Tibial nerve (tissue), 4 donors: ENCODE measurements at places on chromosomes 13 and 19. TPM values are rescaled to one million over a fixed set of nuclear protein-coding genes. Genes with fewer than 3 reads are reported as not detected.

GRCh38 chr19:2610637-2611482 lies 91.6 kb downstream of the GNG7 start:
- no peak overlapping the region for H3K27ac ChIP-seq
- no peaks in the 10 kb centered on the region for H3K36me3 ChIP-seq
- peak overlapping the region; percentile 54 for H3K4me3 ChIP-seq
- peak; percentile 87 for DNase-seq

DNA sequence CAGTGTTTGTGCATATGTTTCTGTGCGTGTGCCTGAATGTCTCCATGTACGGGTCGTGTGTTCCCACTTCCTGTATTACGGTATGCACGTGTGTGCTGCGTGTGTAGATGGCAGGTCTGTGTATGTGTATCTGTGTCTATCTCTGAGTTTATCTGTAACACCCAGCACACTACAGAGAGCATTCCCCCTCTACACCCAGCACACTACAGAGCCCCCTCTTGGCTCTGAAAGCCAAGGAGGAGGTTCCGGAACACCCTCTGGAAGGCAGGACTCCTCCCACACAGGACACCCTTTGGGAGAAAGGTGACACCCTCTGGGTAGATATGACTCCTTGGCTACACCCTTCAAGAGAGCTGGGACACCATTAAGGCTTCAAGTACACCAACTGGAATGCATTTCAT lies 2.1 kb upstream of the ERFL start:
- H3K27me3 ChIP-seq: peaks cover 99% of the 10 kb centered on the region
- H3K36me3 ChIP-seq: no peaks in the 10 kb centered on the region
- H3K4me3 ChIP-seq: no peak overlapping the region
- no peaks in the 10 kb centered on the region for H3K4me1 ChIP-seq
- H3K27ac ChIP-seq: no peak overlapping the region
- DNase-seq: no peak

- no peaks in the 10 kb centered on the region for H3K27me3 ChIP-seq
- DNase-seq: no peak
- no peak overlapping the region for H3K27ac ChIP-seq
Observed at GRCh38 chr19:44626048-44626624, 12.8 kb downstream of the IGSF23 start.

DNAAF3 gene
- not detected for total RNA-seq

GRCh38 chr19:31102674-31103073 lies 246.6 kb downstream of the TSHZ3 start:
- H3K4me1 ChIP-seq: no peaks in the 10 kb centered on the region
- no peak overlapping the region for H3K27ac ChIP-seq
- no peak for DNase-seq
- no peaks in the 10 kb centered on the region for H3K36me3 ChIP-seq
- no peak overlapping the region for H3K4me3 ChIP-seq

- no peak overlapping the region for H3K27ac ChIP-seq
- H3K4me3 ChIP-seq: no peak overlapping the region
- no peak for DNase-seq
- H3K4me1 ChIP-seq: peaks cover 15% of the 10 kb centered on the region
- no peaks in the 10 kb centered on the region for H3K27me3 ChIP-seq
Observed at GRCh38 chr19:42081584-42082203, 5.7 kb downstream of the ZNF574 start.

NLRP11 gene
- total RNA-seq: not detected

- no peaks in the 10 kb centered on the region for H3K4me1 ChIP-seq
- H3K4me3 ChIP-seq: no peak overlapping the region
- no peaks in the 10 kb centered on the region for H3K36me3 ChIP-seq
- H3K27ac ChIP-seq: no peak overlapping the region
- DNase-seq: no peak
- H3K27me3 ChIP-seq: no peaks in the 10 kb centered on the region
Observed at GRCh38 chr19:50563597-50563996, 4.6 kb downstream of the LRRC4B start.

DNA sequence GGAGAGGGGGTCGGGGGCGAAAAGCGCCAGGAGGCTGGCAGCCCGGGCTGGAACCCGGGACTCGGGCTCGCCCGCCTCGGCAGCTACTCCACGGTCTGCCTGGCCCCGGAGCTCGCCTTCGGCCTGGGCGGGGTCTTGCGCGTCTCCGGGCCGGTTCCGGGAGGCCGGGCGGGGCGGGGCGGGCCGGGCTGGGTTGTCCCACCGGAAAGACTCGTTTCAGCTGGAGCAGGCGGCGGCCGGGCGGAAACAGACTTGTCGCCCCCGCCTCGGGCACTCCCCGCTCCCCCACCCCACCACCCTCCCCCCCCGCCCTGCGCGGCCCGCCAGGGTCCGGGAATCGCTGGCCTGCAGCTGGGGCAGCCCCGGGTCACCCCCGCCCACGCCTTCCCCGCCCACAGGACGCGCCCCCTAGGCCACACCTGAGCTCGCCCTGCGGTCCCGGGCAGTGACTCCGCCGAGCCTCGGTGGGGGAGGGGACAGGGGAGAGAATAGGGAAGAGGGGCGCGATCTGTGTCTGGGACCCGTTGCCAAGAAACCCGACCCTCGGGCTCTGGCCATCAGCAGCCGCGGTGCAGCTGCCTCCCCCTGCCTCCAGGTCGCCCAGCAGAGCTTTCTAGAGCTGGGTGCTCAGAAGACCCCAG lies 109.4 kb downstream of the KCTD15 start:
- H3K4me1 ChIP-seq: peaks cover 20% of the 10 kb centered on the region
- H3K27ac ChIP-seq: peak overlapping the region; percentile 67
- H3K27me3 ChIP-seq: peaks cover 17% of the 10 kb centered on the region
- H3K36me3 ChIP-seq: no peaks in the 10 kb centered on the region

CERS4 gene
- total RNA-seq: 56.9 TPM

DNA sequence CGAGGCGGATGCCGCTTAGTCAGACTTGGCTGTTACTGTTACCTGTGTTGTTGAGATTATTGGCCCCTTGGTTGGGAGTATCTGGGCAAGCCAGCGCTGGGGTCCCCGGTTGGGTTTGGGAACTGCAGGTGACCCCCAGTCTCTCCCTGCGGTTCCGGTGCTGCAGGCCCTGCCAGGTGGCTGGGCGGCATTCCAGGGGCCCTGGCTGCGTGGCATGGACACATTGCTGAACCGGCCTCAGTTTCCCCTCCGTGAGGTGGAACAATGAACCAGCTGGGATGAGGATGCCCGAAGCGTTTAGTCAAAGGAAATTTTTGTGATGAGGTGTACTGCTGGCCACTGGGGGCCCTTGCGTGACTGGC lies 538 bp downstream of the B3GNT3 start:
- H3K27me3 ChIP-seq: peaks cover 60% of the 10 kb centered on the region
- H3K36me3 ChIP-seq: no peaks in the 10 kb centered on the region
- DNase-seq: no peak
- H3K27ac ChIP-seq: no peak overlapping the region
- no peak overlapping the region for H3K4me3 ChIP-seq
- H3K4me1 ChIP-seq: no peaks in the 10 kb centered on the region

DNA sequence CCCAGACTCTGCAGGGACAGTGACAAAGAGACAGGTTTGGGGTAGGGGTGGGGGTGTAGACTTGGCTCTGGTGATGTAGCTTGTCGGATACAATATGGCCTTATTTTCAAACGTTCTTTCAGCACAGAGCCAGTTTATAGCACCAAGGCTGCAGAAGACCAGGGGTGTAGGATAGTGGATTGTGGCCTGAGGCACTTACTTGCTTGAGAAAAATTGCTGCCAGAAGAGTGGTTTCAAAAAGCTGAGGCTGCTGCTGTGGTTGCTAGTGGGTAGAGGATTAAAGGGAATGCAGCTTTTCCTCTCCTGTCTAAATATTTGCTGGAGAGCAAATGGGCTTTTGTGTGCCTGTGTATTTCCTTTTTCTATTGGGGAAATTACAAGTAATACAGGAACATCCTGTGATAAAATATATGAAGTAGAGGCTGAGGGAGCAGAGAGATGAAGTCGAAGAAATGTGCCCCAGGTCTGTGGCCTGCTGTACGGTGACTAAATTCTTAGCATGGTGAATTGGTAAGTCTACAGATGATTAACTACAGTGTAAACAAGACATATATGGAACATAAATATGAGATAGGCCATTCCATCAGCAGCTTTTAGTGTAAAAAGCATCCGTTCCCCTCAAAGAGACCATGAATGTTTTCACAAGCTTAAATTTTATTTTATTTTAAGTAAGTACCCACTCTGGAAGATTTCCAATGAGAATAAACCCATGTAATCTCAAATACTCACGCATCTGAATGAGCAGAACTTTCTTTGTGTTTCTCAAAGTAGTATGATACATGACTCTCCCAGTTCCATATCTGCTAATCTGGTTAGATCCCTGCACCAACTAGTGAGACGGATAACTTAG lies 112.9 kb downstream of the LRCH1 start:
- no peaks in the 10 kb centered on the region for H3K36me3 ChIP-seq
- H3K4me1 ChIP-seq: peaks cover 22% of the 10 kb centered on the region
- H3K27me3 ChIP-seq: no peaks in the 10 kb centered on the region
- DNase-seq: no peak
- peak overlapping the region; percentile 65 for H3K27ac ChIP-seq

DNA sequence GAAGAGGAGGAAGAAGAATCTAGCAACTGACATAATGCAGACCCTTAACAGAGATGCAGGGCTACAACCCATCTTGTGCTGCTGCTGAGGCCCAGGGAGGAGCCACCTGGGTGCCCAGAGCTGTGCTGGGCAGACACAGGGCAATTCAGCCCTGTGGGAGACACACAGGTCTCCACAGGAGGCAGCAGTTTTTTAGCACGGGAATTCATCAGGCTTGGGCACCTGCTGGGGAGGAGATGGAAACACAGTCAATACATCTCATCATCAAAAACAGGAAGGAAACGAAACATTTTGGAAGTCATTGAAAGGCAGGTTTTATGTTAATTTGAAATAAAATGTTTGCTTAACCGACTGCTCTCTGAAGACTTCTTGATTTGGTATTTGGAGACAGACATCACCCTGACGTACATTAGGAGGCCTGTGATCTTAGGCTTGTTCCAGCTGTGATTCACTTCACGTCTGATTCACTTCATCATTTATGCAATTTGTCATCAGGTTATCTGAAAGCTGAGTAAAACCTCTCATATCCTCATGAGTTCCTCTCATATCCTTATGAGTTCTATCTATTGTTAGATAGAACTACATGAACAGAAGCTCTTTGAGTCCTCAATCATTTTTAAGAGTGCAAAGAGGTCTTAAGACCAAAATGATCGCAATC lies 77.4 kb downstream of the CYSLTR2 start:
- no peaks in the 10 kb centered on the region for H3K27me3 ChIP-seq
- no peak overlapping the region for H3K4me3 ChIP-seq
- H3K27ac ChIP-seq: no peak overlapping the region
- H3K4me1 ChIP-seq: no peaks in the 10 kb centered on the region
- DNase-seq: no peak
- H3K36me3 ChIP-seq: no peaks in the 10 kb centered on the region

SSC5D gene
- total RNA-seq: 7.9 TPM

ZNF835 gene
- total RNA-seq: 13.2 TPM

- H3K4me3 ChIP-seq: no peak overlapping the region
- H3K27ac ChIP-seq: no peak overlapping the region
- H3K36me3 ChIP-seq: no peaks in the 10 kb centered on the region
- H3K27me3 ChIP-seq: no peaks in the 10 kb centered on the region
- DNase-seq: no peak
- no peaks in the 10 kb centered on the region for H3K4me1 ChIP-seq
Observed at GRCh38 chr13:79541426-79542049, 60.6 kb downstream of the NDFIP2 start.

DNA sequence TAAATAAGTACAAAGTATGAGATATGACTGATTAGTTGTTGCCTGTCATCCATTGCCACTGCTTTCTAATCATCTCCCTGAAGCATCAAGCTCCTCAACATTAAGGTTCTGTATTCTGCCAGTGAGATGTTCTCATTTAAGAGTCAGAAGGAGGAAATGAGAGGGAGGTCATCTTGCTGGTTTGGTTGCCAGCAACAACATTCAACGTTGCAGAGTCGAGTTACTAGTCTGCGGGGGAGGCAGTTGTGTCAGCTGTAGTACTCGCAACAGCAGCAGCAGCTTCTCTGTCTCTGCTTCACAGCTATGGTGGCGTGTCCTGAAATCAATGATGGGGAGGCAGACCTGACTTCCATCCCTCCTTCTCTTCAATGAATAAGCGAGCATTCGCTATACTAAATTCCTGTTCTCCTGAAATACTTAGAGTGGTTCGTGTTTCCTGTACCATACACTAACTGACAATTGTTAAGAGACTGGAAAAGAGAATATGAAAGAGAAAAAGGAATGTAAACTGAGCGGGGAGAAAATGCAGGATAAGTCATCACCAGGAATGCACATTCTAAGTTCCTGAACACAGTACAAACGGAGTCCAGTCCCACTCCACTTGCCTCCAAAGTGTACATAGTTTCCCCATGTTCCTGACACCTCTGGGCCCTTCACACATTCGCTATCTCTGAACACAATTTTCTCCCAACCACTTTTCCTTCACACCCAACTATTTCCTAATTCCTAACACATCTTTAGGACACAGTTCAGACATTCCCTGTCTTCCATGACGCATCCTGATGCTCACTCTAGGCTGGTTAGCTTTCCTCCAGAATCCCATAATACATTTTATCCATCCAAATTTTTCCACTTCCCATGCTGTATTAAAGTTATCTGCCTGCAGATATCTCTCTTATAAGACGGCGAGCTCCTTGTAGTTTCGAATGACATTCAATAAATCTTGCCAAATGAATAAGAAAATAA lies 263.0 kb downstream of the KLF12 start:
- no peaks in the 10 kb centered on the region for H3K4me1 ChIP-seq
- H3K27me3 ChIP-seq: no peaks in the 10 kb centered on the region
- H3K36me3 ChIP-seq: no peaks in the 10 kb centered on the region
- DNase-seq: peak; percentile 15
- no peak overlapping the region for H3K4me3 ChIP-seq

- no peak for DNase-seq
- no peak overlapping the region for H3K27ac ChIP-seq
- H3K27me3 ChIP-seq: no peaks in the 10 kb centered on the region
- no peak overlapping the region for H3K4me3 ChIP-seq
- H3K36me3 ChIP-seq: peaks cover 33% of the 10 kb centered on the region
Observed at GRCh38 chr19:58118979-58119733, 21.1 kb upstream of the ZSCAN18 start.

GRCh38 chr13:47519626-47520025 lies 481.4 kb downstream of the SUCLA2 start:
- no peaks in the 10 kb centered on the region for H3K4me1 ChIP-seq
- no peaks in the 10 kb centered on the region for H3K36me3 ChIP-seq
- DNase-seq: no peak

CAMSAP3 gene
- total RNA-seq: not detected

OR10H1 gene
- total RNA-seq: not detected

DNA sequence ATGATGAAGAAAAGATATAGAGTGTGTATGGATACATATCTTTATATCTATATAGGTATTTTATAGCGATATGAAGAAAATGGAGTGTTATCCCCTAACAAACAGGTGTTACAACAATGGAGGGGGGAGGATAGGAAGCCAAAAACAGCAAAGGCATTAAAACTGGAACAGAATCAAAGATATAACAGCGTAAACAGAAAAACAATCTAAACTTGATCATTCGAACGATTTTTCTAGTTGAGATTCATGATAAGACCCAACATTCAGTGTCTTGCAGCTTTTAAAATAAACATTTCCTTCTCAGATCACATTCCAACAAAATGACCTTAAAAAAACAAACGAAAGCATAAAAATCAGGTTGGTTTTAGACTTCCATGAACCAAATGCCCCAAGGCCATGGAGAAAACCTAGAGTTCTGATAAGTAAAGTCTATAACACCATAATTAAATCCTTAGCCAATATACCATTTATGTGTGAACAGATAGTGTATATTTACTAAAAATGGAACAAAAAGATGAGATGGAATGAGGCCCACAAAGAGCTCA lies 55.7 kb downstream of the CAB39L start:
- no peaks in the 10 kb centered on the region for H3K27me3 ChIP-seq
- peaks cover 6% of the 10 kb centered on the region for H3K4me1 ChIP-seq
- no peak overlapping the region for H3K27ac ChIP-seq
- H3K36me3 ChIP-seq: peaks cover 13% of the 10 kb centered on the region

- no peaks in the 10 kb centered on the region for H3K27me3 ChIP-seq
- no peak overlapping the region for H3K4me3 ChIP-seq
- no peaks in the 10 kb centered on the region for H3K4me1 ChIP-seq
- no peaks in the 10 kb centered on the region for H3K36me3 ChIP-seq
- DNase-seq: no peak
- H3K27ac ChIP-seq: no peak overlapping the region
Observed at GRCh38 chr19:15015946-15016542, 33.2 kb upstream of the CASP14 start.
